GDM1 (cell line): ENCODE measurements at places on chromosomes 12 and 14.

DNA sequence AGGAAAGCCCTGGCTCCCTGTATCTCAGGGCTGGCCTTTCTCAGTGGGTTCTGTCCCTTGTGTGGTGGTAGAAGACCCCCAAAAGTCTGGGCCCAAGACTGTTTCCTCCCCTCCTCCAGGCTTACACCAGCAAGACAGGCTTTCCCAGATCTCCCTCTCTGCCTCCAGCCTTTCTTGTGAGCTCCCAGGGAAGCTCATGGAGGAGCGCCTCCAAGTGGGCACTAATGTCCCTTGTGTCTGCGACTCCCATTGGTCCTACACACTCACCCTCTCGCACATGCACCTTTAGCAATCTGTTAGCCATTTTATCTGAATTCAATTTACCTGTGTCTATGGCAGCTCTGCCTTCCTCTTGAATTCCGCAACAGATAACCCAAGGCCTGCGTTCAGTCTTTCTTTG is 251.1 kb upstream of the CAND1 start:
- no peak for DNase-seq

GRCh38 chr12:56040963-56041551 is 661 bp upstream of the RPS26 start:
- no peak for DNase-seq

- peak; percentile 46 for DNase-seq
Measured at GRCh38 chr12:14691560-14691959, 4.8 kb downstream of the GUCY2C start.

- DNase-seq, result no peak
Measured at GRCh38 chr12:49537752-49538509, 899 bp upstream of the KCNH3 start.

DNA sequence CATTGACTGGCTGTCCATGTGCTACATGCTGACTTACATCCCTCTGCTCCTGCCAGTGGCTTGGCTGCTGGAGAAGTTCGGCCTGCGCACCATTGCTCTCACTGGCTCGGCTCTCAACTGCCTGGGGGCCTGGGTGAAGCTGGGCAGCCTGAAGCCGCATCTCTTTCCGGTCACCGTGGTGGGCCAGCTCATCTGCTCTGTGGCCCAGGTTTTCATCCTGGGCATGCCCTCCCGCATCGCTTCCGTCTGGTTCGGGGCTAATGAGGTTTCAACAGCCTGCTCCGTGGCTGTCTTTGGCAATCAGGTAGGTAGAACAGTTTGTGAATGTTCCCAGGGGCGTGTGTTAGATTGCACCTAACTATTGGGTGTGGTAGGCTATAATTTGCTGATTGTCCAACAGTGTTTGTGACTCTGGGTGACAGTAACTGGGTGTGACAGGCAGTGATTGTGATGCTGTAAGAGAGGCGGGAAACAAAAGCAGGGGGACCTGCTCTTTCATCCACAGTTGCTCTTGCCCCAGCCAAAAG is 981 bp downstream of the FLVCR2 start:
- no peak for DNase-seq

DNA sequence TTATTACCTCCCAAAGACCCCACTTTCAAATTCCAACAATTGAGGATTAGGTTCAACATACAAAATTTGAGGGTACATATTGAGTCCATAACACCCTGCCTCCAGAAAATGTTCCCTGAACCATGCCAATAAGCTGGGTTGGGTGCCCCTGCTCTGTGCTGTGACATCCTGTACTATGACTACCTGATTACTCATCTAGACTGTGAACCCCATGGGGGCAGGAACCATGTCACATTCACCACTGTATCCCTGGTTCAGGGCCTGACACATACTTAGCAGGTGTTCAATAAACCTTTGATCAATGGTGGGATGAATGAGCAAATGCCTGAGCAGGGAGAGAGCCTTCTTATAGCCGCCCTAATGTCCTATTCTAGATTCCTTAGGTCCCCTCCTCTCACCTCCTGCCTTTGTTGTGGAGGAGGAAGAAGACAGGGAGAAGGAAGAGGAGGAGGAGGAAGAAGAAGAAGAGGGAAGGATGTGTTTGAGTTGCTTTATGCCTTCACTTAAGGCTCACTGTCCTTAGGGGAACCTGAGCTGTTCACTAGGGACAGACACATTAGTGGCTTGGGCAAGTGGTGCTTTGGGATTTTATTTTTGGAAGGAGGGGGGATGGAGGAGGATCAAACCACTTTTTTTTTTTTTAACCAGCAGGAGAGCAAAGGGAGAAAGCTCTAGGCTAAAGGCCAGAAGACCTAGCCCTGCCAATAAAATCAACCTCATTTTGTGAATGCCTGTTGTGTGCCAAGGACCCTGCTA is 21.3 kb downstream of the GPR68 start:
- DNase-seq, result no peak
